ENCODE measurements at places on chromosomes 7 and 10.
A peak's percentile ranks its signal among the peaks of the same experiment; 100 is the strongest.

- DNase-seq: no peak
Observed at GRCh38 chr7:9921326-9921725, 1052.3 kb upstream of the PHF14 start.

DNA sequence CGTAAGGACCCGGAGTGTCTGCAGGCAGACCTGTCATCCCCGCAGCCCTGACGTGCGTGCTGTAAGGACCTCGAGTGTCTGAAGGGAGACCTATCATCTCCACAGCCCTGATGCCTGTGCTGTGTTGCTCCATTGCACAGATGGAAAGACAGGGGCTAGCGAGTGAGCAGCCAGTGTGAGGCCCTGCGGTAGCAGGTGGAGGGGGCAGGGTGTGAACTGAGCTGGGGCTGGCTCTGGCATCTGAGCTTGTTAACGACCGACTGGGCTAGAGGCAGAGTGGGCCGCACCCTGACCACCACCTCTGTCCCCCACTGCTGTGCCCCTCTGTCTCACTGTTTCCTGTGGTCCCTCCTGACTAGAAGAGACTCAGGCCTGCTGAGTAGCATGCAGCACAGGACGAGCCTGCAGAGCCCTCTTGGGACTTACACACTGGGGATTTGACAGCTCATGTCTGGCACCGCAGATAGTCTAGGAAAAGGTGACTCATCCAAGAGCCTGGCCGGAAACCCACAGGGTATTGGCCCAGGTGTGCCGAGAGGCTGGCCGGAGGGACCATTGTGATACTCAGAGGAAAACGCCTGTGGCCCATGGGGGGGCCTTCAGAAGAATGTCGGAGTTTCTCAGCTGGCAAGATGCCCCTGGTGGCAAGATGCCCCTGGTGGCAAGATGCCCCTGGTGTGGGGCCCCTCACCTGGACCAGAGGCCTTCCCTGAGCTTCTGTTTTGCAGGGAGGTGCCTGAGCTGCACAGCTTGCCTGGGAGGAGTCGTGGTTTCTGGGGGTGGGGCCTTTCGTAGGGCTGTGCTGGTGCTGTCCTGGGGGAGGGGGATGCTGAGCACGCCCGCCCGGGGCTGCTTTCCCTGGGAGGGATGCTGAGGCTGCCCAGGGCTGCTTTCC lies 34.3 kb downstream of the INPP5A start:
- no peak for DNase-seq

DNA sequence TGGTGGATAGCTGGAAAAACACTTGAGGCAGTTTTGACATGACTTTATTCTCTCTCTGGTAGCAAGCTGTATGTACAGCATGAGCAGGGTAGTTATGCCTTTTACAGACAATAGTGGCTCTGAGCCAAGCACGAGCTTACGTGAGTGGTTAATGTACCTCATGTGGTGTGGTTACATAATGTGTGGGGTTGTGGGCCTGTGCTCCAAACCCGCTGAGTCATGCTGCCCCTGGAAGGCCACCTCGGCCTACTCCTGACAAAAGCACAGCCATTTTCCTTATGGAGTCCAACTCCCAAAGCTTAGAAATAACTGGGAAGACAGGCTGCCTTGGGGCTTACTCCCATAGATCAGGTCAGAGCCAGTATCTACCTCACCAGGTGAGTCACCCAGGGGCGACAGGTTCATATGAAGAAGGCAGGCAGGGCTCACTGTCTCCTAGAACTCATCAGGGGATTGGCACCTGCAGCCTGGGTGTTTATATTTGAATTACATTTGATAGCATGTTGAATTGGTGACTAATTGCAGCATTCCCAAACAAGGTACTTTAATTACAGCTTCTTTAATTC lies 404.5 kb downstream of the ADRA2A start:
- DNase-seq: no peak

DNA sequence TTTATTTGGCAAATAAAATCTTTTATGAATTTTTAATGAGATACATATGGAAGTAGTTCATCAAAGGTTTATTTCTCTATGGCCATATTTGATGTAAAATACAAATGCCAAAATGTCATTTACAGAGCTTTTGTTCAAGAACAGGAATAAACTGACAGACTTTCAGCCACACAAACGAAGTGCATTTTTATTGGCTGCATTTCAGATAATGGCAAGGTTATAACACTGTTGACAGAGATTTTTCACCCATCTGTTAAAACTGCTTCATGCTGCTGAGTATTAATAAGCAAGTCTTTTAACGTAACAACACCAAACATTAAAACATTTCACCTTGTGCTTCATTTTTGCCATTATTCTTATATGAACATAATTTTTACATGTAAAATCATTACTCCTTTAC lies 254.4 kb downstream of the ANKRD7 start:
- no peak for DNase-seq

GRCh38 chr10:94546049-94546900 lies 687 bp downstream of the HELLS start:
- peak; percentile 42 for DNase-seq

GRCh38 chr7:32062150-32062549 lies 8.1 kb downstream of the PDE1C start:
- DNase-seq: no peak

DNA sequence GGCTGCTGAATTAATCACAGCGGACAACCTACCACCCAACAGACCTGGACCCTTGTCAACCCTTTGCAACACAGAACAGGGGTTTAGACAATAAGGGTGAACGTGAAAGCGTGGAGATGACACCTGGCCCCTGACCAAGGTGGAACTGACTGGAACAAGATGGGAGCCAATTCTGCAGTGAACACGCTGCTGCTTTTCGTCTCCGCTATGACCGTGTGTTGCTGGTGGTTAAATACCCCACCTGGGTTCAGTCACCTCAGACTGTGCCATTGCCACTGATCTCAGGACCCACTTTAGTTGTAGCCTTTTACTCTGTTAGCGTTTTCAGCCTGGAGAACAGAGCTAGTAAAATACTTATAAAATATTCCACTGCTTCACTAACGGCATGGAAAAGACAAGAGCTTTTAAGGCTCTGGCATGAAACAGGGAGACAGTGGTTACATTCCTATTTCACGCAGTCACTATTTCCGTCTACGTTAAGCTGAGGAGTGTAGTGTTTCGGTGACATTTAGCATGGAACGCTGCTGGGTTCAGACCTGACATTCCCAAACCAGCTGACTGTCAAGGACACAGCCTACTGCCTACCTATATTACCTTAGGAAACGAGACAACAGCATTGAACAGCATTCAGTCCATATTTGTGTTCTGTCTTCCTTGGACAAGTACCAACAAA lies 119.5 kb upstream of the PRSS1 start:
- no peak for DNase-seq

- no peak for DNase-seq
Observed at GRCh38 chr7:25944777-25945515, 207.1 kb upstream of the NFE2L3 start.

DNA sequence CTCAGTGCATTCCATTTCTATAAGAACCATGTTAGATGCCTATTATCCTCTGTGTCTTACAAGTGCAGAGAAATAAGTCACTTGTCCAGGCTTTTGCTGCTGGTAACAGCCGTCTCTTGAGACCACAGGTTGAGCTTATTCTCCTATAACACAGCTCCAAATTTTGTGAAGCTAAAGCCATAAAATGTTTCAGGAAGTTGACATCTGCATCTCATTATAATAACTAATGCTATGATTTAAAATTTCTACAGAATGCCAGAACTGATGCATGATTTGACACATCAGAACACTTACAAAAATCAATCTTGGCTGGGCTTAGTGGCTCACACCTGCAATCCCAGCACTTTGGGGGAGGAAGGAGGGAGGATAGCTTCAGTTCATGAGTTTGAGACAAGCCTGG lies 986.9 kb downstream of the TYW1 start:
- no peak for DNase-seq

GRCh38 chr10:114239117-114239993 lies at the start of gene VWA2:
TSS of gene VWA2 (plus strand) at chr10:114239254. CDS start at chr10:114248714, 9,460 bp downstream.
- DNase-seq: no peak

DNA sequence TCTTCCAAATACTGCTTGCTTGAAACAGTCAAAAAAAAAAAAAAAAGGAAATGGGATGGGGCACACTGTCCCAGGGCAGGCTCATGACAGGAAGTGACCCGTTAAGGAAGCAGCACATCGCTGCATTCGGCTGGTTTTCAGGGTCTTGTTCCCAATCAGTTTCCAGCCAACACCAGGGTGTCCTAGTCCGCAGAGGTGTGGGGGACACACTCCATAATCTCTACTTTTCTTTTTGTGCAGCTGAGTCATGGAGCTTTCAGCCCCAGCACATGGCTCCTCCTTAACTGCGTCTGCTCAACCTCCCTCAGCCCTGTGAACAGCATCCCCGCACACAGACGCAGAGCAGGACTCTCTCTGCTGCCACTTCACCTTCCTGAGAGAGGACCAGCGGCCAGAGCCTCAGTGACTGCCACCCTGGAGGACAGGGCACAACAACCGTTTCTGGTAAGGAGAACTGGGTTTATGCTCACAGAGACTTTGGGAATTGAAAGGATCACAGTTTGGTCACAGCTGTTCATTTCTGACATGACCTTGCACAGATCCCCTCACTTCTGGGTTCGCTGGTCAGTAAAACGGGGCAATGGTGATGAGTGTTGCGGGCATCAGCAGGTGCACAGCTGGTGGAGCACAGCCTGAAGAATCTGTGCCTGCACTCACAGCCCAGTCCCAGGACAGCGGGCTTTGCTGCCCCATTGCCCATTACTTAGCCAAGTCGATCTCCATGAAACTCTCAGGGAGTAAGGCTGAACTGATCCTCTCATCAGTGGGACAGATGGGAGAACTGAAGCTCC lies at the start of gene GIMAP5:
TSS of gene GIMAP5 (plus strand) at position 154 of the 791 bp plus-strand sequence. CDS start 3,467 bp downstream, outside the sequence.
- DNase-seq: no peak

DNA sequence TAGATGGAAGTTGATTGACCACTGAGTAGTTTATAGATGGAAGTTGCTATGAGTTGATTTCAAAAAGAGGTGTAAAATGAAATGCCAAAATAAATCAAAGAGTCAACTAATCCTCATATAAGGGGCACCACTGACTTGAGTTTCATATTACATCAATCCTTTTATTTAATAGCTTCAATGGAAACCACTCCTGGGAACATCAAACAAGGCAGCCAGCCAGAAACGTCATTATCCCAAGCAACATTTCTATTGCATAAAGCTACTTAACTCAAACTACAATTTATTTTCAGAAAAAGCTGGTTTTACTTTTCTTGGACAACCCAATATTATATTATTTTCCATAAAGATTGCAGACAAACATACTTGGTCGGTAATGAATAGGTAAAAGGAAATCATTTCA lies 162.1 kb downstream of the TSPAN12 start:
- DNase-seq: no peak

GRCh38 chr10:109963439-109963838 lies 40.1 kb upstream of the XPNPEP1 start:
- DNase-seq: no peak

- DNase-seq: no peak
Observed at GRCh38 chr10:86344281-86344680, 22.3 kb downstream of the GRID1 start.

- no peak for DNase-seq
Observed at GRCh38 chr10:48237259-48238250, 36.9 kb downstream of the FRMPD2 start.

DNA sequence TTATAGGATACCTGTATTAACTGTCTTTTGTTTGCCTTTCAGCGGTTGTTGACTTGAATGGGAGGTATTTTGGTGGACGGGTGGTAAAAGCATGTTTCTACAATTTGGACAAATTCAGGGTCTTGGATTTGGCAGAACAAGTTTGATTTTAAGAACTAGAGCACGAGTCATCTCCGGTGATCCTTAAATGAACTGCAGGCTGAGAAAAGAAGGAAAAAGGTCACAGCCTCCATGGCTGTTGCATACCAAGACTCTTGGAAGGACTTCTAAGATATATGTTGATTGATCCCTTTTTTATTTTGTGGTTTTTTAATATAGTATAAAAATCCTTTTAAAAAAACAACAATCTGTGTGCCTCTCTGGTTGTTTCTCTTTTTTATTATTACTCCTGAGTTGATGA lies 26.6 kb downstream of the RBM17 start:
- no peak for DNase-seq

DNA sequence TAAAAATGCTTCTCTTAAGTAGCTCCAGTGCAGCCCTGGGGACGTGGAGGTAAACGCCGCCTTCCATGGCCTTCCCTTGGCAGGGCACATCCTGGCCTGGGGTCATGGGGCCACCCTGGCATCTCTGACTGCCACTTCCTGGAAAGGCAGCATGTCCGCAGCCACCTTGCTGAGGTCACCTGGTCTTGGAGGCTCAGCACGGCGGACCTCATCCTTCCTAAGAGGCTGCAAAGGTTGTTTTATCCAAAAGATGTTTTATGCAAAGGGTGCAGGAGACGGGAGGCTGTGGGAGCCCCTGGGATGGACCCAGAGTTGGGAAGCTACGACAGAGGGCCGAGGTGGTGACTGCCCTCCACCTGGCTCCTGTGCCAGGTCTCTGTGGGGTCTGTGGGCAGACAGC lies 106.0 kb downstream of the TCERG1L start:
- no peak for DNase-seq

DNA sequence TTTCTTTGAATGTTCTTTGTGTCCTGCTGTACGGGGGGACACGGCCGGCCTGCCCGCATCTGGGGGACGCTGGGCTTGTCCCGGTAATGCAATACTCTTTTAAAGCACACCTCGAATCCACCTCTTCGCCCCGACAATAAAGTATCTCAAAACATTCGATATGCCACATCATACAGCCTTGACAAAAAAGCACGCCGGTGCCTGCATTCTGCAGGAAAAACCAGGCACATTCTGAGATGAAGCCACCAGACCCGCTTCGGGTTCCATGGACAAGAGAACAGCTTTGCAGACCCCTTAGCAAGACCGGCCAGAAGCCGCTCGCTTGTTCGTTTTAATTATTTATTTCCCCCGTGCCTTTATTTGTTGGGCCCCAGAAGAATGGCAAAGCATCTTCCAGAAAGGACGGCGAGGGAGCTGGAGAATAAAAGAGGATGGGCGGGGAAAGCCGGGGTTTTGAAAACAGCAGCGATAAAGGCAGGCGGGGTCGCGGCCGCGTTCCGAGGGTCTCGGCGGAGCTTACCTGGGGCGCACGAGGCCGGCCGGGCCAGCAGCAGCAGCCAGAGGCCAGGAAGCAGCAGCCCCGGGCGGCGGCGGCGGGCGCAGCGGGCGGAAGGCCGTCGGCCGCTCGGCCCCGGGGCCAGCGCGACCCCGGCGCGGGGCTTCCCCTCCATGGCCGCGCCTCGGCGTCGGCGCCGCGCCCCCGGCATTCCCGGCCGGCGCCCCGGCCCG lies 462 bp downstream of the KIAA1549 start:
- DNase-seq: peak; percentile 7

Measured in foreskin melanocyte (primary cell).